Ureter (tissue), 1 donor: ENCODE measurements at places on chromosomes 2 and 18. TPM values are rescaled to one million over a fixed set of nuclear protein-coding genes. Genes with fewer than 3 reads are reported as not detected.

DNA sequence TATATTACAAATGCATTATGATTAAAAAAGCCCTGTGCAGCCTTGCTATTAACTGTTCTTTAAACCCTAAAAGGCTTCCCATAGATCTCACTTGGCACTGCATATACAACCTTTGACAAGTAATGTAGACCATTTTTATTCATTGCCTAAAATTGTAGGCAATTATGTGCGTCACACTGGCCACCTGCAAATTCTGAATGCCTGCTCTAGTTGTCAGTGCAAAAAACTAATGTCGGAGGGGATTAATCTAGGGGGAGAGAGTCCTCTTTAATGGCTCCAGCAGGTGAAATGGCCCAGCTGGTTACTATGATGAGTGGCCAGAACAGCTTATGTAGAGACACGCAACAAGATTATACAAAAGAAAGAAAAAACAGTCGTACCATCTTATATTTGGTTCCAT is 123.2 kb downstream of the OLA1 start:
- DNase-seq, result no peak

ZEB2 gene
- total RNA-seq, result 92.4 TPM

DNAJC5G gene
- not detected for total RNA-seq

GRCh38 chr2:238848976-238849853 is 1.3 kb downstream of the TWIST2 start:
- DNase-seq, result peak; percentile 42

DNA sequence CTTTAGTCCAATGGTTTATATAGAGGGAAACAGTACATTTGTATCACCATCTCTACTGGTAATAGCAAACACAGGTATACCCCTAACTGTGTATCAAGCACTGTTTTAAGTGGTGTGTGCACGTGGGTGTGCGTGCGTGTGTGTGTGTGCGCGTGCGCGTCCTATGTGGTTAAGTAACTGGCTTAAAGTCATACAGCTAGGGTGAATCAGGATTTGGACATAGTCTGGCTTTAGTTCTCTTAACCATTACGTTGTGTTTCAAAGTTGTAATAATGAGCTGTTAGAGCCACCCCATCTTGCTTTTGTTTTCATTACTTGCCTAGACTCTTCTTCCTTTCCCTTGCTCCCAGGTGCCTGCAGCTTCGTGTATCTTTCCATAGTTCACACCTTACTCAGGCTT is 2.1 kb downstream of the HADHB start:
- no peak for DNase-seq

DNA sequence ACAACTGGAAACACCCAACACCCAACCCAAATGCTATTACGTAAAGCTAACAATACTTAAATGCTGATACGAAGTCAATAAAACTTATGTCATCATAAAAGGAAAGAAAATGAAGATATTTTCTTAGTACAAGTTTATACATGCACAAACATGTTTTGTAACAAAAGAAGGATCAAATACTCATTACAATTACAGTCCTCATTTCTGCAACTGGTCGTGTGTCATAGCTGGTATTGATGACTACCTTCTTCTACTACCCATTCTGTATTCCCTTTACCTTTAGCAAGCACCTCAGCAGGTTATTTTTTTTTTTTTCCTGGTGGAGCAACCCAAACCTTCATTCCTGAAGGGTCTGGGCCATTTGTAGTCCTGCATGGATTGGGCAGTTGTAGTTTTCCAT is 1298.5 kb downstream of the SUCLG1 start:
- no peak for DNase-seq

DSG4 gene
- total RNA-seq, result not detected

POMC gene
- total RNA-seq, result 0.68 TPM

NOTO gene
- not detected for total RNA-seq

DNA sequence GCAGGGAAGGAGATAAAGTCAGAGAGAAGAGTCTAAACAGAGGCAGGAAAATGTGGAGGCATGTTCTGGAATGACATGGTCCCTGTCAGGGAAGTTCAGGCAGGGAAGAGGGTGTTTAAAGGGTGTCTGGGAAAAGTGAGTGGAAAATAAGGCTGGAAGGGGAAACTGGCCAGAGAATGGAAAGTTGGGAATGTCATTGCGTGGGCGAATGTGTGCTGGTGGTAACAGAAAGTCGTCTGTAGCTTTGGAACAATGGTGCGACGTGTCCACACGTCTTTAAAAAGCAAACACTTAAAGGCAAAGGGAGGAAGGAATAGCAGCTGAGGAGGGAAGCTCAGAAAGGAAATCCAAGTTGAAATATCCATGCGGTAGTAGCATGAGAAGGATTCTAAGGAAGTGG is 469.5 kb upstream of the SALL3 start:
- DNase-seq, result no peak

BOLL gene
- total RNA-seq, result not detected

GRCh38 chr2:158457826-158458616 is 1.3 kb downstream of the PKP4 start:
- peak; percentile 73 for DNase-seq

DNA sequence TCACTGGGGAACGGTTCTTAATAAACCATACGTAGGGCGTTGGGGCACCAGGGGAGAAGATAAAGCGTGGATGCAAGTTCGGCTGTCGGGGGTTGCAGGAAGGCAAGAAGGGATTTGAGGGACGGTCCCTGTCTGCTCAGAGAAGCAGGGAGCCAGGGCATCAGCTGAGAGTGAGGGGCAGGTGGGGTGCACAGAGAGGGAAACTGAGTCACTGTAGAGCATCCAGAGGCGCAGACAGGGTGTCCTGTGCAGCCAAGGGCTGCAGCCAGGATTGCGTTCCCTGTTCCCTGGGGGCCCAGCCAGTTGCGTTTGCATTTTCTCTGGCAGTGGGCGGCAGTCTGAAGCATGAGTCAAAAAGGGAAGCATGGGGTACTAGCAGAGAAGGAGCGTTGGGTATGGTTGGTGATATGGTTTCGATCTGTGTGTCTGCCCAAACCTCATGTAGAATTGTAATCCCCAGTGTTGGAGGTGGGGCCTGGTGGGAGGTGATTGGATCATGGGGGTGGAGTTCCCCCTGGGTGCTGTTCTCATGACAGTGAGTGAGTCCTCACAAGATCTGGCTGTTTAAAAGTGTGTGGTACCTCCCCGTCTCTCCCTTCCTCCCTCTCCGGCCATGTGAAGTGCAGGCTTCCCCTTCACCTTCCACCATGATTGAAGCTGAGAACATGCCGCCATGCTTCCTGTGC is 202.9 kb downstream of the NDUFA10 start:
- DNase-seq, result peak; percentile 24

DNA sequence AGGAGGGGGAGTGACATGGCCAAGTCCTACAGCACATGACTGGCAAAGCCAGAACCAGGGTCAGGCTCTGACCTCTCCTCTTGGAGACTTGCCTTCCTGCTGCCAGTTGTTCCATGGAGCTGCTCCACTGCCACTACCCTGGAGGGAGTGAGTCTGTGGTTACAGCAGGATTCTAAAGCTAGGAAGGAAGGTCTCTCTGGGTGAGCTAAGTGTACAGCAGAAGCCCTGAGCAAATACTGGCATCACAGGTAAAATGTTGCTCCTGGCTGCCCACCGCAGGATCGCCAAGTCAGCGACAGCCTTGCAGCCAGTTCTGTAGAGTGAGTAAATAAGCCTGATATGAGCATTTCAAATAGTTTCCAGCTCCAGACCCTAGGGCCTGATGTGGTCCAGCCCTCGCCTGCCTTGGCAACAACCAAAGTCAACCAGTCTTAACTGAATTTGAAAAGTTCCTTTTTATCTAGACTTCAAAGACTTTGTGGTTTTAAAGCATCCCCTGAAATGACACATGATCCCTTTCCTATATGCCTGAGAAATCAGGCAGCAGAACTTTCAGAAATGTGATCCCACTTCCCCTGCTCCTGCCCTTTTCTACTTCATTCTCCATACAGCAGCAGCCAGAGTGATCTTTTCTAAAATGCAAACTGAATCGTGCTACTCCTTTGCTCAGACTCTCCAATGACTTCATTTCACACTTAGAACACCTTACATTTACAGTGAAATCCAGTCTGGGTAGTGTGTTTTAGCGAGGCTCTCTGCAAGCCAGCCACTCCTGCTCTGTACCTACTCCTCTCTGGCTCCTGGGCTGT is 114.3 kb downstream of the MGAT5 start:
- no peak for DNase-seq

SEPTIN2 gene
- 480 TPM for total RNA-seq
